ENCODE measurements at places on chromosomes 6 and 20.

DNA sequence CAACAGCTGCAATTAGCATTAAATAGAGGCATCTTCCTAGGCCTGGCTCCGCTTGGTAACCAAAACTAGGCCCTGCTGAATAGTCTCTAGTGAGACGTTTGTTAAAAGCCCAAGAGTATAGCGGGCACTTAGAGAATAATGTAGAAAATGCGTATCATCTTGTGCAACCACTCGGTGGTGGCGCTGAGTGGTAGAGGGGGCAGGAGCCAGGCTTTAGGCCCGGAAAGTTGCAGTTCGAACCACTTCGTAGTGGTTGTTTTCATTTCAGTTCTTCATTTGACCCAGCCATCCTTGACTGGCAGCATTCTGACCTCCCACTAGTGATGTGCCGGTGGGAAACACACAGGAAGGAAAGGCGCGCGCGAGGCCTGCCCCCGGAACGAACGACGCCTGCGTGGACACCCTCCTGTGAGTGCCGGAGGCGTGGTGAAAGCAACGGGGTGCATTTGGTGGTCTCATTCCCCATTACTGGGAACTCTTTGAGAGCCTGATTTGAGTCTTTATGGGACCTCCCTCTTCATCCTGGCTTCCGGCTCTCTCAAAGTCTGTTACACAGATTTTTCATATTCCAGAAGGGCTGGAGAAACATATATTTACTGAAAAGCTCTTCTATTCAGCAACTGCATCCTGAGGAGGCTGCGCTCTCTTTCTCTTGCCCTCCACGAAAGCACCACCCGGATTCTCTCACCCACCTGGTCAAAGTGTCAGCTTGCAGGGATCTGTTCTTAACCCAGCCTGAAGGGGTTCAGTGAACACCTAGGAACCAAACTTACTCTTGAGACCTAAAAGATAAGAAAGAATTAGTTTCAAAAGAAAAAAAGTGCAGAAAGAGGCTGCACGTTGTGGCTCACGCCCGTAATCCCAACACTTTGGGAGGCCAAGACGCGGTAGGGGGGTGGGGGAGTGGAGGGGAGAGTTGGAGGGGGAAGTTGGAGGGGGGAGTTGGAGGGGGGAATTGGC, 18.2 kb downstream of the GPX5 start:
- DNase-seq, result peak; percentile 76

GRCh38 chr6:36242161-36242560, 27.7 kb upstream of the PNPLA1 start:
- no peak for DNase-seq

GRCh38 chr6:16412171-16412570, 173.8 kb downstream of the GMPR start:
- no peak for DNase-seq

DNA sequence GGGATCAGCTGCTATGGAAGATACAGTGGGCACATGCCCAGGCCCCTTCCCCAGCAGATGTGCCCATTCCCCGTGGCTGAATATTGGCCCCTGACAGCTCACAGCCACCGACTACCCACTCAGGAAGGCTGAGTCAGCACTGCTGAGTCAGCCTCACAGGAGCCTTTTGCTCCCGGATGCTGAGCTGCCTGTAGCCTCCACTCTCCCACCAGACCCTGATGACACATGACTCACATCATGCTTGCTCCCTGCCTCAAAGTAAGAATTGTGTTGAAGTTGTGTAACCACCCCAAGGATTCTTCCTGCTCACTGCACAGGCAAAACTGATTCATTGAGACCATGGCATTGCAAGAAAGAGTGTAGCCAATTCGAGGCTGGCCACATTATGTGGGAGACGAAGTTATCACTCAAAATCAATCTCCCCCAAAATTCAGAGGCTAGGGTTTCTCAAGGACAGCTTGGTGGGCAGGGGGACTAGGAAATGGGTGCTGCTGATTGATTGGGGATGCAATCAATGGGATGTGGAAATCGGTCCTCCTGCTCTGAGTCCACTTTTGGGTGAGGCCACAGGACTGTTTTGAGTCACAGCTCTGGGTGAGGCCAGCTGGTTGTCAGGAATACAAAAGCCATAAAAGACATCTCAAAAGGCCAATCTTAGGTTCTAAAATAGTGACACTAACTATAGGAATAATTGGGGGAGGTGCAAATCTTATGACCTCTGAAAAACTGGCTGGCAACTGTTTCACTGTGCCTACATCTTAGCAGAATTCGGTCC, 556.6 kb upstream of the CDH4 start:
- no peak for DNase-seq

GRCh38 chr6:138590796-138591709, 91.8 kb upstream of the NHSL1 start:
- DNase-seq, result no peak

- no peak for DNase-seq
Measured at GRCh38 chr6:5979650-5980420, 26.9 kb downstream of the NRN1 start.

DNA sequence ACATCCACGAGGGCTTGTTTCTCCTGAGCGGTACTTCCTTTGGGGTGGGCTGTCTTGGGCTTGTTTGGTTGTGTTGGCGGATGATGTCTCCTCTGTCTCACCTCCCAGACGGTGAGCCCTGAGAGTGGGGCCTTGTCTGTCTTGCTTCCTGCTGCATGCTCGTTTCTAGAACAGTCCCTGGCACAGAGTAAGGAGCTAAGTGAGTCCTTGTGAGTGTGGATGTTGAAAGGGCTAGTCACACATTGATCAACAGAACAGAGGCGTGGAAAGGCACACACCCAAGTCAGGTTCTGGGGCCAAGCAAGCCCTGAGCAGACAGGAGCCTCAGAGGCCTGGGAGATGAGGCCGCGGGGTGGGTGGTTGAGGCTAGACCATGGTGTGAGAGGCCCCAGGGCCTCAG, 111.0 kb downstream of the BMP7 start:
- DNase-seq, result no peak

DNA sequence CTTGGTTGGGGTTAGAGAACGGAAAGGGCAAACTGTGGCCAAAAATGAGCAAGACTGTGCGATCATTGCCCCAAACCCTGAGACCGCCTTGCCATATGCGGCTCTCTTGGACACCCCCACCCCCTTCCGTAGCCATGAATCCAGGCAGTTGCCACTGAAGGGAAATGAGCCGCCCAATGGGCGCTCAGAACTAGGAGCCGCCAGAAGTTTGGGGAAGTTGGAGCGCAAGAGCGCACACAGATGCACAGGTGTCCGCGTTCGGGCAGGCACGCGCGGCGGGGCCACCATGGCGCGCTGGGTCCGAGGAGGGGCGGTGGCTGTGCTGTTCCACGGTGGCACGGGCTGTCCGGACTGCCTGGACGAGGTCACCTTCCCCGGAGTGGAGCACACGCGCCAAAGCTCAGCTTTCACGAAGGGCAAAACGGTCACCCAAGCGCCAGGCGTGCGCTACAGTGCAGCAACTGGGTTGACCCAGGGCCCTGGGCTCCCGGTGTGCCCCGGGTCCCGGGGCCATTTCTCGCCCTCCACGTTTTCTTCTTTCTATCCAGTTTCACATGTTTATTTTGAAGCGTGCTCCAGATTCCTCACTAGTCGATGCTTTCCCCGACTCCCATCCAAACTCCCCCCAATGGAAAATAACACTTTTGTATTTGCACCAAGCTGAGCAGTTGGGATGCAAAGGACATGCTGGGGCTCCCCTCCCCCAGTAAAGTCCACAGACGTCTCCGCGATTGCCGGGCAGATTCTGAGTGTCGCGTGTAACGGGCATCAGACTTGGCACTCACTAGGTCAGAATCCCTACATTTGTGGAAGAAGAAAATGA, 906 bp upstream of the PDE10A start:
- DNase-seq, result no peak

- no peak for DNase-seq
Measured at GRCh38 chr6:105058846-105059245, 101.9 kb downstream of the LIN28B start.

- DNase-seq, result no peak
Measured at GRCh38 chr6:118896339-118897136, 2.6 kb downstream of the ASF1A start.

DNA sequence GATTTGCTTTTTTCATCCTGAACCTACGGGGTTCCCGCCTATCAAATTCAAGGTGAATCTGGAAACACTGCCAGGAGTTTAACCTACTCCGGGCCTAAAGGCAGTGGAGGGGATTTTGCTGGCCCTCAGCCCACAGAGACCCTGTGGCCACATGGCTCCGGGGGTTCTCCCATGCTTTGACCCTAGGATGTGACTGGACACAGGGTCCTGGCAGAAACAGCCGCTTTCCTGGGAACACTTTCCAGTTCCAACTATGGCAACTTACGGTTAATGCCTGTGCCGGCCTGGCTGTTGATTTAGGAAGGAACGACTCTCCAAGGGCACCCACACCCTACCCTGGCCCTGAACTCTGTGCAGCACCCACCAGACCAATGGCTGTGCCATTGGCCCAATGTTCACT, 141.7 kb upstream of the RPS6KA2 start:
- DNase-seq, result no peak

GRCh38 chr20:3174442-3175261, 1.3 kb upstream of the LZTS3 start:
- DNase-seq, result no peak

- DNase-seq, result no peak
Measured at GRCh38 chr6:148147463-148147830, 195.2 kb upstream of the SASH1 start.

GRCh38 chr6:169096388-169096787, 157.3 kb downstream of the THBS2 start:
- DNase-seq, result no peak

- DNase-seq, result peak; percentile 82
Measured at GRCh38 chr6:33419580-33420490, at the start of gene SYNGAP1. SYNGAP1 (plus strand) TSS chr6:33420065; CDS start chr6:33420265, 200 bp downstream.

GRCh38 chr20:62963614-62964397, 11.3 kb downstream of the SLC17A9 start:
- no peak for DNase-seq

DNA sequence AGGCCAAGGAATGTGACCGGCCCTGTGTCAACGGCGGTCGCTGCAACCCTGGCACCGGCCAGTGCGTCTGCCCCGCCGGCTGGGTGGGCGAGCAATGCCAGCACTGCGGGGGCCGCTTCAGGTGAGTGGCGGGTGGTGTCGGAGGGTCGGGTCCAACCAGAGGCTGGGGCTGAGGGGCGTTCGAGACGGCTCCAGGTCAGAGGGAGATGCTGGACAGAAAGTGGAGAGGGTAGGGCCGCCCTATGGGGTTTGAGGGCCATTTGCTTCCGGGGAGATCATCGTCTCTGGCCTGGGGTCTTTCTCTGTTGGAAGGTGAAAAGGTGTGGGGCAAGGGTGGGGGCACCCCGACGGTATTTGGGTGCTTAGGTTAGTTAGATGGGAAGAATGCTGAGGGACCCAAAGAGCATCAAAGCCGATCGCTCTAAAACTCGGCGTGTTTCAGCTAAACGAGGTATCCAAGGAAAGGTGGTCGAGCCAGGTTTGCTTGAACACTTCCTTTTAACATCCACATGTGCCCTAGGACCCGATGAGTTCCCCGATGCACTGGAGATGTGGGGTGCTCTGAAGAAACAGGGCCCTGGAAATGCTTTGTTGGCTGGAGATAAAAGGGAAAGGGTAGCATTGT, 691 bp downstream of the ATRN start:
- DNase-seq, result no peak

DNA sequence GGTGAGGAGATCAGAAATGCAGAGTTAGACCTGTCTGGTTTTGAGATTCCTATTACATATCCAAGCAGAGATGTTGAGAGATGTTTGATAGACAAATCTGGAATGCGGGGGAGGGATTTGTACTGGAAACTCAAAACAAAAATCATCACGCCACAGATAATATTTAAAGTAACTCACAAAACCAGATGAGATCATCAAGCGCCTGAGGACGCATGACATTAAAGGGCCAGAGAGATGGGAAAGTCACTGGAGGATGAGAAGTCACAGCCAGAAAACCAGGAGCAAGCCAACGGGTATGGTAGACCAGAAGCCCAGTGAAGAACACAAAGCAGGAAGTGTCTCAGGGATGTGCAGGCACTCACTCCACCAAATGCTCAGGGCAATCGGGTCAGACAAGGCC, 87.7 kb downstream of the DLL1 start:
- peak; percentile 33 for DNase-seq

- DNase-seq, result no peak
Measured at GRCh38 chr6:139577763-139578604, 203.5 kb upstream of the CITED2 start.

GRCh38 chr6:83413068-83413467, 17.8 kb downstream of the ME1 start:
- DNase-seq, result no peak

GRCh38 chr6:116550796-116551195, 2.8 kb upstream of the CALHM4 start:
- DNase-seq, result no peak

DNA sequence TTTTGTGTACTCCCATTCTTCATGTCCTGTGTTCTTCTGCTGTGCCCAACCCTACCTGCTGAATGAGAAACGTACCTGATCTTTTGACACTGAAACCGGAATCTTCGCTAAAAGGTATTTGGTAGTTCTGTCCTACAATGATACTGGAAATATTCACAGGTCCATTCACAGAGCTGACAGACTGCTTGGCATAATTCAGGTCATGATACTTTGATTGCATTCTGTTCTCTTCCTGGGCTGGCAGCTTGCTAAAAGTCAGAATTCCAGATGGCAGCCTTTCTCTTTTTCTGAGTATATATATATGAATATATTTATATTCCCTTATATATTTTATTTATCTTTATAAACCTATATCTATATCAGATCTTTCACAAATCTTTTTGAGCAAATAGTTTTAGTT, 375.1 kb downstream of the PHF3 start:
- no peak for DNase-seq

GRCh38 chr6:139144490-139145085, 9.7 kb downstream of the HECA start:
- no peak for DNase-seq

- DNase-seq, result no peak
Measured at GRCh38 chr20:60088236-60088635, 130.0 kb downstream of the CDH26 start.

DNA sequence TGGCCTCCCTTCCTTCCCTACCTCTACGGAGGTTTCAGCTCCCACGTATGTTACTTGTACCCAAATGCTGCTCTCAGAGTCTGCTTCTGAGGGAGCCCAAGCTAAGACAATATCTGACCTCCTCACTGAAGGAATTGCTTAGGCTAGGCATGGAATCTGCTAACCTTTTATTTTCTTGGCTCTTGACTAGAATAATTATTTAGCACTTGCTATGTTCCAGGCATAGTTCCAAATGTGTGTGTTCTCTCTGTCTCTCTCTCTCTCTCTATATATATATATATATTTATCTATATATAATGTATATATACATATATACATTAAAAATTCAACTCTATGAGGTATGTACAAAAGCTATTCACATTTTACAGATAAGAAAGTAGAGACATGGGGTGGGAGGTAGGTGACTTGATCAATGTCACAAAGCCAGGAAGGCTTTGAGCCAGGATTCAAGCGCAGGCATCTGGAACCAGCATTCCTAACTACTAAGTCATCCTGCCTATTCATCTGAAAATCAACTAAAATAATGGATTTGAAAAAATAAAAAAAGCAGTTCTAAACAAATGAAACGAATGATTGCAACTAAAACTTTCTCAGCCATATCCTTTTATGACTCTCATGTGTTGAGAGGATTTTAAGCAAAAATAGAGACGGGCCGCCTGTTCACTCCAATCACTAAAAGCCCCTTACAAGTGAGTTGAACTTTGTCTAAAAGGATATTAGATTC, 189.7 kb upstream of the JAG1 start:
- DNase-seq, result no peak

All from left forelimb (tissue), 1 donor.